ENCODE measurements at places on chromosomes 5 and 9.

GRCh38 chr9:16331527-16331926, 538.9 kb downstream of the BNC2 start:
- no peak for DNase-seq

- no peak for DNase-seq
Observed at GRCh38 chr9:71629578-71630215, 138.6 kb downstream of the CEMIP2 start.

GRCh38 chr9:5448461-5449435, 1.6 kb upstream of the CD274 start:
- no peak for DNase-seq

DNA sequence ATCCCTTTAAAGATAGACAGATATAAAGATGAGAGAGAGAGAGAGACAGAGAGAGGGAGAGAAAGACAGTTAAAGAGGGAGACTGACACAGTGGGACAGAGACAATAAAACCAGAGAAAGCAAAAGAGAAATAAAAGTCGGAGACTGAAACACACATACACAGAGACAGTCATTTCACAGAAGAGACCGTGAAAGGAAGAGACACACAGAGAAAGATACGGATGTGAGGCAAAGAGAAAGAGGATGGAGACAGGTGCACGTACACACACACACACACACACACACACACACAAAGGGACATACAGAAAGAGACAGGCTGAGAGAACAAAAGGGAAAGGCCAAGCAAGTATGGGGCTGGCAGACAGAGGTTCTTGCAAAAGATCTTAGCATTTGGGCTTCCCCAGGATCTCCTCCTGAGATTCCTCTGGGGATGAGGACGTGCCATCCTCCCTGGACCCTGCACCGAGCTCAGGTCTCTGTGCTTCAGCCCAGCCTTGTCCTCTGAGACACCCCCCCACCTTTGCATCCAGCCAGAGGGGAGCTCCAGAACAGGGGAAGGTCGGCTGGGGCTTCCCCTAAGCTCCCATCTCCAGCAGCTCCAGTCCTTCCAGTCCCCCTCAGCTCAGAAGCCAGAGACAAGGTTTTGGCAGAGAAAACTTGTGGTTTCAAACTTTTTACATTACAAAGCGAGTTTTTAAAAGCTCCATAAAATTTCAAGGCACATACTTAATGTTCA, 318.4 kb upstream of the PANK3 start:
- DNase-seq: no peak

- DNase-seq: no peak
Observed at GRCh38 chr5:126046846-126047571, 376.2 kb upstream of the GRAMD2B start.

DNA sequence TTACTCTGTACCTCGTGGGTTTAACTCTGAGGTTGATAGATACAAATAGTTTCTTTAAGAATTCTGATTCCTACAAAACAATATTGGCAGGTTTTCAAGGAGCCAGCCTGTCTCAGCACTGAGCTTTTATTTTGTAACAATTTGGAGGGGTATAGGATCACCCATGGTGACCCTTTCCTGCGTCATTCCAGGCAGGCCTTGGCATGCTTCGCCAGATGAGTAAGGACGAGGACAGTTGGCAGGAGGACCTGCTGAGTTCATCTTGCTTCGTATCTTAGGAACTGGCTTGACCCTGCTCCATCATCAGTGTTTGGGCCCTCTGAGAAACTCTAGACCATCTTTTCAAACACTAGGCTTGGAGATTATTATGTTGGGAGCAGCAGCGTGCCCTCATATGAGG, 17.9 kb downstream of the ZNF462 start:
- DNase-seq: no peak

Data from cortex of kidney (tissue), 1 donor.